ENCODE measurements at places on chromosomes 4 and X. TPM values are rescaled to one million over a fixed set of nuclear protein-coding genes. Genes with fewer than 3 reads are reported as not detected.

Gene AADAT
- total RNA-seq, result 0.97 TPM

DNA sequence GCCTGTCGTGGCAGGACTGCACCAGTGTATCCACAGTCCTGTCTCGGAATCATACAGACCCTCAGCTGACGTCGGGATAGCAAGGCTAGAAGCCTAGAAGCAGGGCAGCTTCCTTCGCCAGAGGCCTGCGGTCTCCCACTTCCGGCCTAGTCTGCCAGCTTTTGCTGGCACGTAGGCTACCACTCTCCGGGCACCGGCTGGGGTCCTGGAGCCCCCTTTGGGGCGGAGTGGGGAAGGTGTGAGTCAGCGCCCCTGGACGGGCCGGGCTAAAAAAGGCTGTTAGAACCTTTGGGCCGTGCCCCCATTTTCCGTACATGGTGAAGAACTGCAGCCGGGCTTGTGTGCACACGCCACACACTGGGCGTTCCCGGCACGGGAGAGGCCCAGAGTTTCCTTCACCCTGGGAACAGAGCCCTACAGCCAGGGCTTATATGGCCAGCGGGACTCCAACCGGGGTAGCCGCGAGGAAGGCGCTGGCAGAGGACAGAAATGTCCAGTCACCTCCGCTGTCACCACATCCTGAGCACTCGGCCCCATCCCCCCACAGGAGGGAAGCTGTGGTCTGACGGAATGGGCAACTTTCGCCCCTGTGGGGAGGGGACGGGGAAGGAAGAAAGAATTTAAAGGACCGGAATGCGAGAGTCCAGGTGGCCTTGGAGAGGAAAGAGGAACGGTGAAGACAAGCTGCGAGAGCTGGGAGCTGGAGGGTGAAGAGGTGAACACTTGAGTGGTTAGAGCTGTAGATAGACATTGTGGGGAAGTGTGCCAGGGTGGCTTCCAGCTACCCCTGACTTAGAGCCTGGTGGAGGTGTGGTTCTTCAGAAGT lies 4.6 kb downstream of the MAGIX start:
- DNase-seq, result peak; percentile 81

DNA sequence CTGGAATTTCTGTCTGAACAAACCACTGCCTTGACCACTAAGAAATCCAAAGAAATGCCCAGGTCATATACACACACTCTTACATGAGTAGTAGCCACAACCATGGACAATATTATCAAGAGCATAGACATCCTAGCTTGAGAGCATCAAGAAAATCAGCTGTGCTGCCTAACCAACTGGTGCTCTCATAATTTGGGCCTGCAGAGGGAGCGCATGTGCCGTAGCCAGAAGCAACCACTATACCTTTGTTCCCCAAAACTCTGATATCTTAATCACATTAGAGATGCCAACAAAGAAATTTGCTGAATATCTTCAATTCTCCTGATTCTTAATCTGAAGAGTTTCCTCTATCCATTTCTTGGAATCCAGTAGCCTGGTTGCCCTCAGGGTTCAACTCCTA lies 163.6 kb downstream of the ZNF674 start:
- no peak for DNase-seq

GRCh38 chr4:121669163-121669550 lies 27.6 kb downstream of the ANXA5 start:
- DNase-seq, result no peak

Gene UGT2B10
- not detected for total RNA-seq

GRCh38 chr4:101782546-101782945 lies 8.0 kb upstream of the BANK1 start:
- no peak for DNase-seq

Gene IBSP
- total RNA-seq, result not detected

Gene RTL3
- 0.15 TPM for total RNA-seq

Gene PF4V1
- not detected for total RNA-seq

Gene HEPH
- total RNA-seq, result 9.8 TPM

DNA sequence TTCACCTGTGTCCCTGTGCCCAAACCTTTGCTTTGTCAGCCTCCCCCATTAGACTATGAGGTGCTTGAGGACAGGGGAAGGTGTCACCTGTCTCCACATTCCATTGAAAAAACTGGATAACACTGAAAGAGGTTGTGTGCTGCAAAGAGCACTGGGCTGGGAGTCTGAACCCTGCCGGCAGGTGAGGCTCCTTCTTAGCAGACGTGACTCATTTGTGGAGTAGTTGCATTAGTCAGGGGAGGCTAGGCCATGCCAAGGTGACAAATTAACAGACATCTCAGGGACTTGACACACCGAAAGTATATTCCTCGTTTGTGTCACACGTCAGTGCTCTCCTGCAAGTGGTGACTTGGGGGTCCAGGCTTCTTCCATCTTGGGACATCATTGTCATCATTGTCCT lies 95.9 kb upstream of the STX18 start:
- DNase-seq, result no peak

DNA sequence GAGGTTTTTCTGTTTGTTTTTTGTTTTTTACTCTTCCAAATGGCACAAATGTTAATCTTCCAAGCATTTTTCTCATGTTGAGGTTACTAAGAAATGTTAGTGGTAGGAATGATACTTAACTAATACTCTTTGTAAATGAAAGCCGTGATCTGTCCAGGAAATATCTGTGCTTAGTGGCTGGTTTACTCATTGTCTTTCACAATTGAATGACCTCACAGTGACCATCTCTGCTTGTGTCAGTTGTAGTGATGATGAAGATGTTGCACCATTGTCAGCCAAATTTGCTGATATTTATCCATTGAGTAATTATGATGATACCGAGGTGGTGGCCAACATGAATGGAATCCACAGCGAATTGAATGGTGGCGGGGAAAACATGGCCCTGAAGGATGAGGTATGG lies 93.5 kb downstream of the TNIP2 start:
- no peak for DNase-seq

DNA sequence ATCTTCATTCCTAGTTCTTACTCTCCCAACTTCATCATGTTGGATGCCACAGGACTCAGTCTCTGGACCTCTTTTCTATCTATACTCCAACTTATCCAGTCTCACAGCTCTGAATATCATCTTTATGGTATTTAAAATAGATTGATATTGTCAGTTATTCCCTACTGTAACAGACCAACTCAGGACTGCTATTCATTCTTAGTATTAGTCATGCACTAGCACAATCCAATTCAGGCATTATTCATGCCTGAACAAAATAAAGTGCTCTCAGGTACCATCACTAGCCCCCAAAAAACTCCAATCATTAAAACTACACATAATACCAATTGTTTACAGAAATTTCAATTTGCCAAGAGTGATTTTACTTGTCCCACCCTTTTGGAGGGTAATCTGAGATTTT lies 37.7 kb downstream of the FRYL start:
- DNase-seq, result no peak

GRCh38 chrX:24607616-24608015 lies 39.5 kb downstream of the PCYT1B start:
- no peak for DNase-seq

Gene WAS
- total RNA-seq, result 5.2 TPM

DNA sequence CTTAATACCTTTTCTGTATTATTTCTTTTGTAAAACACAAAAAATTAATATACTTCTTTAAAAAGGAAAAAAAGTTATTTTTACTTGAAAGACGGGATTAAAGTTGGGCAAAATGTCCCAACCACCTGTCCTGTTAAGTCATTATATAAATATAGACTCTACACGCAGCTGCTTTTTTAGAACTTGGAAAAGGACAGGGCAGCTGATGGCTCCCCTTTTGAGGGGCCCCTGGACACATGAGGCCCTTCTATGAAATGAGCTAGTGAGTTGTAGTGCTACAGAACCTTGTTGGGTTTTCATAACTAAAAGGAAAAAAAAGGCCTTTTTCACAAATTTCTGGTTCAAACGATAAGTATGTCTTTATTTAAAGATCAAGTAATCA lies 600 bp upstream of the BEX2 start:
- DNase-seq, result no peak

- peak; percentile 35 for DNase-seq
Observed at GRCh38 chr4:3009422-3009821, 46.1 kb downstream of the GRK4 start.

GRCh38 chr4:72311291-72311690 lies 257.7 kb downstream of the ADAMTS3 start:
- no peak for DNase-seq

Gene RHOH
- total RNA-seq, result 1.4 TPM

DNA sequence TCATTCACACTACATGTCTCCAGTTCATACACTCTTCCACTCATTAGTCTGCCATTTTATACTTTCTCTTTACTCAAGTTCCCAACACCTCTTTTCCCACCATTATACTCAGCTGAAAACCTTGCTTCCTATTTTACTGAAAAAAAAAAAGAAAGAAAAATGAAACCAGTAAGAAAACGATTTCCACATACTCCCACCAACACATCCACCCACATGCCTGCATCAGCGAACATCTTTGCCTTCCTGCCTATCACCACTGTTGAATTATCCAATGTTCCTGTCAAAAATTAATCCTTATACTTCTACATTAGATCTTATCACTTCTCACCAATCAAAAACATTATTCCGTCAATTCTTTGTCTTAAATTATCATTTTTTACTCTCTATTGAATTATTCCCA lies 188.1 kb upstream of the FAM241A start:
- DNase-seq, result no peak

- DNase-seq, result no peak
Observed at GRCh38 chrX:24018809-24019208, 8.2 kb downstream of the KLHL15 start.

DNA sequence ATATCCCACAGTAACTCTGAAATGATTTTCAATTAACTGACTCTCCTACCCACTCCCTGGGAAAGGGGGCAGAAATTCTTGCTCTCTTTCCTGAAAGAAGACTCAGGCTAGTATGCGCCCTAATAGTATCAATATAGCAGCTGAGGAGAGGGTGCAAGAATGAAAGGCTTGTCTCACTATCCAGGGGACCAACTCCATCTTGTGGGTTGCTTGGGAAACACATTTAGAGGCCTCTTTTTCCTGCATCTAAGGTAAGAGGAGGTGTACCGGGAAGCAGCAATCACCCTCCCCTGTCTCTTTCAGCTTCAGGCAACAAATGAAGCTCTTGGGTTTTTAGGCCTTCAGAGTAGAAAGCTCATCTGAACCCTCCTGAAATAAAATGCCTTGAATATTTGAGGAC lies 11.3 kb downstream of the TMEM255A start:
- no peak for DNase-seq

Gene DSPP
- not detected for total RNA-seq

Gene PTCHD1
- not detected for total RNA-seq

Data from suprapubic skin (tissue), 4 donors.